ENCODE measurements at places on chromosomes 2 and 18.

GRCh38 chr2:225041851-225042799 is at the start of gene DOCK10:
DOCK10 (minus strand) TSS chr2:225042468; CDS start chr2:225042374, 94 bp downstream.
- peak; percentile 19 for DNase-seq

DNA sequence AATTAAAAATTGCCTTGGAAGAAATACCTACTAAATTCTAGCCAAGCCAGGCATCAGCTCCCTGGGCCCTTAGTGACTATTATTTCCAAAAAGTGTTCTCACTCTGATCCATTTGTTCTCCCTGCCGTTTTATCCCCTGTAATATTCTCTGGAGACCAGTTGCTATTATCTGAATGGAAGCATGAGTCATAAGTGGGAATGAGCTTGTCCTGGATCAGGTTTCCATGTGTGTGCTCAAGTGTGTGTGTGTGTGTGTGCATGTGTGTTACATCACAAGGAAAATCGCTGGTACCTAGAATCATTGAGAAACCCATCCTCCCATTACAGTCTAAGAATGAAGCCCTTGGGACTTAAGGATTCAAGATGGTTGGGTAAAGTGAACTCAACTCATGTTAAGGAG is 130.3 kb upstream of the CXCR4 start:
- DNase-seq: peak; percentile 8

DNA sequence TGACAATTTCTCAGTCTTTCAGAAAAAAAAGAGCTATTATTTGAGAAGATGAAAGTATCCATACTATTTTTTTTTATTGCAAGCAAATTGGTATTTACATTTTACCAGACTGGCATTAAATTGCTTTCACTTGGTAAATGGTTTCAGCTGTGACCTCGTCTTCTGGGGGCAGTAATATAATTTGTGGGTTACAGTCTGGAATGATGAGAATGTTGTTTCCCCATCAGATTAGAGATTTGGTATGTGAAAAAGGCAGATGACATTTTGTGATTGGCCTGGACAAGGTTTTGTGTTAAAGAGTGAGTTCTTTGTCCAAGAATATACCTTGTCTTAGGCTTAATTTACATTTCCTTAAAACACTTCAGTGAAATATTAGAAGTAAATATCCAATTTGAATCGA is 390.1 kb upstream of the ST6GAL2 start:
- no peak for DNase-seq

- no peak for DNase-seq
Measured at GRCh38 chr18:59769129-59769865, 72.1 kb upstream of the CCBE1 start.

DNA sequence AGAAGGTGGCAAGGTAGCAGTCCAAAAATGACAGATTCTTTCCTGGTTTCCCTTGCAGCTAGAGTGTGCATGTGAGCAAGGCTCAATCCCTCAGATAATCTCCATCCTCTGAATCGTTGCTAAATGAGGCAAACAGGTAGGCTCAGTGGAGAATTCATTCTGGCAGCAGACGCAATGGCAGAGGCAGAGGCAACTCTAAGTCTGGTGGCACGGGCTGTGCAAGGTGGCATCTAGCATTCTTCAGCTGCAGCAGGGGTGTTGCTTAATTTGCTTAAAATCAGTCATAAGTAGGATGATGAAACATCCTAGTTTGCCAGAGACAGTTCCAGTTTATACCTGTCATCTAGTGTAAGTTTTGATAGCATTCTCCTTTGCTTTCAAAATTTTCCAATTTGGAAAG is 391.1 kb upstream of the MEX3C start:
- no peak for DNase-seq

DNA sequence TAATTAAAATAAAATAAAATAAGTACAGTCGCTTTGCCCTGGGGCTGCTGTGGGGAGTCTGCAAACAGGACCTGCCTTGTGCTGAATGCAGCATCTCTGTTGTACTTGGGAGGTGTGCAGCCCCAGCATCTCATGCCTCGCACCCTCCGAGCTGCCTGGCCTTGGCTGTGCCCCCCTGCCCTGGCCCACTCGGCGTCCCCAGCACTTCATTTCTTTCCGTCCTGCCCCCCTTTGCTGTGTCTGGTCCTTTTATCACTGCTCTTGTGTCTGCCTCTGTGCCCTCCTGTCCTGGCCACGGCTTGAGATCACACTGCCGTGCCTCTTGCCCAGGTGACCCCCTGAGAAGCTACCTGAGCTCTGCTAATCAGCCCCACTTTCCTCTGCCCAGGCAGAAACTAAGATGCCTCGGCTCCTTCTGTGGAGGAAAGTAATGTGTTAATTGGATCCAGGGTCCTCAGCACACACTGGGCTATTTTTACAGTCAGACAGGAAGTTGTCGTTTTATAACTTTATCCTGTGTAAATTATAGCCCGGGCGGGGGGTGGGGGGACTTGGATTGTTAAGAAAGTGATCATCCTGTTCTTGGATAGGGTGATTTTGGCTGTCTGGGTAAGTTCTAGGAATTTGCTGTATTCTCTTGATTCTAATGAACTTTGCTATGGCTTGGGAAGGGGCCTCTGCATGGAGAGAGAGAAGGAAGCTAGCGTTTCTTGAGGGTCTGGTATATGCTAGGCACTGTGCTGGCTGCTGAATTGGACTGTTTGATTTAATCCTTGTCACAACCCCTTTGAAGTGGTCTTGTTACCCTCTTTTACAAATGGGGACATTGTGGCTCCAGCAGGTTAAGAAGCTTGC is 69.4 kb downstream of the AGAP1 start:
- no peak for DNase-seq

- DNase-seq: no peak
Measured at GRCh38 chr2:96112501-96113366, 3.6 kb downstream of the ADRA2B start.

DNA sequence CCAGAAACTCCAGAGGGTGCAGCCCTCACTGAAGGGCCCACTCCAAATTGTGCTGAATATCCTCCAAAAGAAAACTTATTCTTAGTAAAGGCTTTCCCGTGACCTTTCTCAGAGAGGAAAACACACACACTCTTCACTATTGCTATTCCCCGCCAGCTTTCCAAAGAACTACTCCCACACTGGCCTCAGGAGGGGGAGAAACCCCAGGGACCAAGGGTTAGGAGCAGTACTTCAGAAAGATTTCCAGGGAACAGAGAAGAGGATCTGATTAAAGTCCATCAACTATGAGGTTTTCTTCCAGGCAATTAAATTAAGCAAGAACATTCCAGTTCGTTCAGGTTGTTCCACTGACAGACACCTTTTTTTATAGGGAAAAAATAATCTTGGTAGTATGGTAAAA is 150.2 kb downstream of the TTC32 start:
- DNase-seq: no peak

DNA sequence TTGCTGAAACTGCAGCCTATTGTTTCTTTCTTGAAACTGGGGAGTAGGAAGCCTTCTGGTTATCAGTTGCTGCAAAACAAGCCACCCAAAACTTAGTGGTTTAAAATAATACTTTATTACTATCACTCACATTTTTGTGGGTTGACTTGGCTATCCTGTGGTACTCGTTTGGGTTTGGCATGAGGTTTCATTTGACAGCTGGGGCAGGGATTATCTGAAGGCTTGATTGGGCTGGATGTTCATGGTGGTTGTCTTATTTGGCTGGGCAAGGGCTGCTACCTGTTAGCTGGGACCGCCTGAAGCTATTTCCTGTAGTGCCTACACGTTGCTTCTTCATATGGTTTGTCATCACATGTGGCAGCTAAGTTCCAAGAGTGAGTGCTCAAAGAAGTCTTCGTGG is 122.3 kb downstream of the PLCL1 start:
- no peak for DNase-seq

GRCh38 chr2:237459741-237460174 is 27.3 kb upstream of the MLPH start:
- DNase-seq: peak; percentile 86

- DNase-seq: no peak
Measured at GRCh38 chr2:174688079-174688478, 76.2 kb downstream of the CHRNA1 start.

GRCh38 chr2:57536535-57537231 is 509.9 kb upstream of the VRK2 start:
- no peak for DNase-seq

DNA sequence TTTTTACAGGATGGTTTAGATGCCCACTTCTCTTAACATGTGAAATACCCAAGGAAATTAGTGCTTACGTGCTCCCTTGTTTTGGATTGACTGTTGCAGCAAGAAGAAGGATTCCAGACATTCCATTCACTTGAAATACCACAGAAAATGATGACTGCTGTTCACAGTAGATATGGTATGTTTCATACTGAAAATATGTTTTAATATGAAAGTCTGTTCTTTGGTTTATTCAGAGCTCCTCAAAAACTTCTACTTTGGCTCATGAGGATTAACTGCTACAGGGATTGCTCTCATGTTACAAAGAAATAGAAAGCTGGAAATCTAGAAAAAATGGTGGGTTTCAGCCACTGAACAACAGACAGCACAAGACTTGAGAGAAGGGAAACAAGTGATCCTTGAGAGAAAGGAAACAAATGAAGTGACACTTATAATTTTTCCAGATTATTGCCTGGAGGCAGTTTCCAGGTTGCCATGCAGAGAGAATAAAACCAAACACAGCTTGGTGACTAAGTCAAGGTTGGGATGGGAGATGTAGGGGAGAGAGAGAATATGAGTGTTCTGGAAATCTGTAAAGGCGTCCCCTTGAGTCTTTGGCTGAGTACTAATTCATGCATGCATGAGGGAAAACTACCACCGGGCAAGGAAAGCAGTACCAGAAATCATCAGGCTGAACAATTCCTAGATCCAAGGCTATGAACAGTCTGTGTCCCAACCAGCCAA is 348.1 kb downstream of the CLIP4 start:
- DNase-seq: peak; percentile 57

GRCh38 chr18:54157646-54158385 is 66.7 kb downstream of the MBD2 start:
- DNase-seq: no peak

- no peak for DNase-seq
Measured at GRCh38 chr2:204264085-204264553, 281.2 kb upstream of the PARD3B start.

GRCh38 chr2:88813612-88814011 is 122.1 kb downstream of the RPIA start:
- no peak for DNase-seq

DNA sequence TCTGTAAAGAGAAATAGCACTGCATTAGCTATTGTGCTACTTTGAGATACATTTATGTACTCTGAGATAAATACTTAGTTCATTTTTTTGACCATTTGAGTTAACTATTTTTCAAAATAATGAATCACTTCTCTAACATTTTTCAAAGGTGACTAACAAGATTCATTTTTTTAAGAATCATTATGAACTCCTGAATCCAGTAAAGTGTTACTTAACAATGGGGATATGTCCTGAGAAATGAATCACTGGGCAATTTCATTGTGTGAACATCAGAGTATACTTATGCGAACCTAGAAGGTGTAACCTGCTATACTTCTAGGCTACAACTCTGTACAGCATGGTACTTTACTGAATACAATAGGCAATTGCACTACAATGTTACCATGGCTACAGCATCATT is 355.8 kb downstream of the ARL6IP6 start:
- DNase-seq: no peak

DNA sequence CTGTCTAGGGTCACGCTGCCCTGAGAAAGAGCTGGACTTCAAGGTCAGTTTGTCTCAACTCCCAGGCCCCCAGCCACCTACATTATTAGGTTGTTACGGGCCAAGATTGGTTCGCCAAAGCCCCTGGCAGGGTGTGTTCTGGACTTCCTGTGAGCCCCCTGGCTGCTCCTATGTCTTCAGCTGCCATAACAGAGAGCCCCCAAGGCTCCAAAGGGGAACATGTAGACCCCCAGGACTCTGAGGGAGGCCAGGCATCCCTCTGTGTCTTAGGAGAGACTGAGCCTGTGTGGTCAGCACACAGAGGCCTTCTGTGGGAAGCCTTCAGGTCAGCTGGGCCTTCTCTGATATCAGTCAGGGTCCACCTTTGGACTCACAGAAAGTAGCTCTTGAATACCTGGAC is 58.3 kb downstream of the INHBB start:
- DNase-seq: no peak

GRCh38 chr18:68429111-68429510 is 285.8 kb downstream of the TMX3 start:
- DNase-seq: no peak

DNA sequence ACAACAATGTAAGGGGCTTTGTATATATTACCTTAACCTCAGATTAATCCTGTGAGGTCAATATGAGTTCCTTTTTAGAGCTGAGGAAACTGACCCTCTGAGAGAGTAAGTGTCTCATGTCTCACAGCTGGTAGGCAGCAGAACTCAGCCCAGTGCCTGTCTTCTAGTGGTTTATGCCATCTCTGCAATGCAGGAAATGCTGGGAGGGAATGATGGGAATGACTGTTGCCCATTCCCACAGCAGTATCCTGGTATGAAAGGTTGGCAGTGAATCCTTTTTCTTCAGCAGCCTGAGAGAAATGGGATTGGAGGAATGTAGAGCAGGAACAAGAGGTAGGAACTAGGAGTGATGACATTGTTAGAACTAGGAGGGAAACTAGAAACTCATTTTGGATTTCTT is 6.0 kb downstream of the MRPL30 start:
- no peak for DNase-seq

- DNase-seq: no peak
Measured at GRCh38 chr2:232307854-232308253, 70.7 kb upstream of the ALPP start.

DNA sequence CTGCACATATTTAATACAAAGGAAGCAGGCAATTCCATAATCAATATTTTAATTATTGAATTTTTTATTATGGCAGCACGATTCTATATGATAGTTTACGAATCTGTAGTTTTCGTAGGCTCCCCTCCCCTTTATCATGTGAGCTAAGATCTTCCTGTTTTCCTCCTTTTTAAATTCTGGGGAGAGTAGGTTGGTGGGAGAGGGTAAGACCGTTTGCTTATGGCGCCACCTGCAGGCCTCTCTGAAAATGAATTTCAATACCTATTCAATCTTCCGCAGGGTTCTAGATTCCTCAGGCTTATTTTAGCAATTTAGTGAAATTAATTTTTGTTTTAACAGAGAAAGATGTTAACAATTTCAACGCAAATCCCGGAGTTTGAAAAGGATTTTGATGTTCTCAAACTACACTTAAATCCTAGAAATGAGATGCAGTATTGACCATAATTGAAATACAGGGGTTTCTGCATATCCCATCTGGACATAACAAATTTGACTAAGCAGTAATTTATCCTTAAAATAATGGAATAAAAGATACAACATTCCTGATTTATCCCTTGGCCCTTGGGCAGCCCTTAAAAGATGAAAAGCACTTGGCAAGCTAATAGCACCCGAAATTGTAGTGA is 12.8 kb upstream of the GBX2 start:
- DNase-seq: no peak

GRCh38 chr2:200373973-200374416 is 67.5 kb downstream of the SPATS2L start:
- DNase-seq: no peak
